GOT3 (cell line): ENCODE measurements at places on chromosomes 11 and 22.
A peak's percentile ranks its signal among the peaks of the same experiment; 100 is the strongest.

DNA sequence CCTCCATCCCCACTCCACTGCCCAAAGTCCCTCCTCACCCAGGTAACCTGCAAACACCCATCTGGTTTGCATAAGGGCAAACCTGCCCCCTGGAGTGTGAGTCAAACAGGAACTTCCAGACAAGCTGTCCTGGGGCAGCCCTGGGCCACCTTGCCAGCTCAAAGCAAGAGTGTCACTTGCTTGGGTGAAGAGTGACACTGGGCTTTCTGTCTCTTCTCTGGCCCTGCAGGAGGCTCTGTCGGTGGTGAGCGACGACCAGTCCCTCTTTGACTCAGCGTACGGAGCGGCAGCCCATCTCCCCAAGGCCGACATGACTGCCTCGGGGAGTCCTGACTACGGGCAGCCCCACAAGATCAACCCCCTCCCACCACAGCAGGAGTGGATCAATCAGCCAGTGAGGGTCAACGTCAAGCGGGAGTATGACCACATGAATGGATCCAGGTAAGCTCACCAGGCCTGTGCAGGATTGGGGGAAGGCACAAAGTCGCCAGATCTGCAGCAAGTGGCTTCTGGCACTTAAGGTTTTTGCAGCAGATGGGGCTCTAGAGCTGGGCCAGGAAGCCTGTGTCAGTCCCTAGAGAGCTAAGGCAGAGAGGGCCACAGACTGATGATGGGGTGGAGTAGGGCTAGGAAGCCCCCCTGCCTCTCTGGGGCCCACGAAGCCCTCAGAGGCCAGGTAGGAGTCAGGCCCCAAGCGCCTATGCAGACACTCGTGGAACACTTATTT is 64.2 kb downstream of the FLI1 start:
- no peak for DNase-seq

DNA sequence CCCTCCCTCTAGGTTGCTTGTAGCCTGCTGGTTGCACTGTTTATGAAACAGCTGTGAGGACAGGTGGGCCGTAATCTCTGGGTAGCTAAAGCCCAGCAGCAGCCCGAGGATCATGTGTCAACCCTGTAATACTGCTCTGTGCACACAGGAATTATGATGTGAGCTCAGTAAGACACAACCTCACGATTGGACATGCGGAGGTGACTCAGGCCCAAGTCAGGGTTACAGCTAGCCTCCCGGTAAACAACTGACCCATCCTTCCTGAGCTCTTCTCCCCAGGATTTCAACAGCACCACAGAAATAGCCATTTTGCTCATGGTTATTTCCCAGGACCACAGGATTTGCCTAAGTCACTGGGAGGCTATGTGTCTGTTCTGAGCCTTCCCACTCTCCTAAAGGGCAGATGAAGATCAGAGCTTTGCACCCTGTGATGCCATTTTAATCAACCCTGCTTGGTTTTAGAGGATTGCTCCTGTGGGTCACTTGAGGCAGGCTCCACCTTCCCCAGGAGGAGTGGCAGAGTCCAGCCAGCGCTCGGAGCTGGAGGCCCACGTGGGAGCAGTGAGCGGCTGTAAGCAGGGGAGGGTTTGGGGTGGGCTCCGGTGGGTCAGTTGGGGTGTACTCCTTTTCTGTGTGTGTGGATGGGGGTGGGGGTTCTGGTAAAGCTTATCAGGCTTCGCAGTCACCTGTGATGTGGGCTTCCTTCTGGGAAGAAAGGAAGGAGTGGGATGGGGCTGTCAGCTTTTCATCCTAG is at the start of gene AMPD3:
TSS of gene AMPD3 (plus strand) at position 387 of the 754 bp plus-strand sequence. CDS start 6,256 bp downstream, outside the sequence.
- peak; percentile 10 for DNase-seq

GRCh38 chr11:110866081-110866480 is 153.8 kb upstream of the ARHGAP20 start:
- no peak for DNase-seq

- no peak for DNase-seq
These were observed 33.8 kb downstream of the MMP13 start for GRCh38 chr11:102921587-102922220.

- peak; percentile 5 for DNase-seq
These were observed 10.7 kb upstream of the DSCAML1 start for GRCh38 chr11:117807482-117808327.
